IMR-90 (cell line): ENCODE measurements at places on chromosomes 6 and 20. TPM values are rescaled to one million over a fixed set of nuclear protein-coding genes. Genes with fewer than 3 reads are reported as not detected.

MEP1A gene
- not detected in 2 replicates for polyA plus RNA-seq

XKR7 gene
- not detected in 2 replicates for polyA plus RNA-seq

GRCh38 chr20:62887152-62887859 is 25.7 kb upstream of the TCFL5 start:
- peak; percentile 96 for DNase-seq

DNA sequence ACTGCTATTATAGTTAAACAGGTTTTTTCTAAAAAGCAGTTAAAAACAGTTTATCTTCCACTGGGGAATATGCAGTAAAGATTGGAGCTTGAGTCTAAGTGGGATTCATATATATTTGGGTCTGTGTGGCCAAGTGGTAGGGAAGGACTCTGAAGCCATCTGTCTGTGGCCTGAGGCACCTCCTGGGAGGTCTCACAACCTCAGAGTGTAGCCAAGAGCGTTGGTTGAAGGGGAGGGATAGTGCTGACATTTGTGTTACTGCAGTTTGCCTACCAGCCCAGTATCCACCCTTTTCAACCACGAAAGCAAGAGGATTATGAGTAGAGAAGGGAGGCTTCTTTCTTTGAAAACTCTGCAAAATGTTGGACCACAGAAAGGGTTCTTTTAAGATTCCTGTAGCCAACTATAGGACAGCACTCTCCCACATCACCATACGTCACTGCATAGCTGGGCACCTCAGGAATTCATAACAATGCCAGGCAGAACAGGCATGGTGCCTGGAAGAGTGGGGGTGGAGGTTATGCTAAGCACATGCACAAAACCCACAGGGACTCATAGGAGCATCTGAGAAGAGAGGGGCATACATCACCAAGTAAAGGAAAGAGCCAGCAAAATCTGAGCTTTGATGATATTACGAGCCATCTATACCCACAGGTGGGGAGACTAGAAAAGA is 90.5 kb upstream of the HEY2 start:
- DNase-seq: no peak

DNA sequence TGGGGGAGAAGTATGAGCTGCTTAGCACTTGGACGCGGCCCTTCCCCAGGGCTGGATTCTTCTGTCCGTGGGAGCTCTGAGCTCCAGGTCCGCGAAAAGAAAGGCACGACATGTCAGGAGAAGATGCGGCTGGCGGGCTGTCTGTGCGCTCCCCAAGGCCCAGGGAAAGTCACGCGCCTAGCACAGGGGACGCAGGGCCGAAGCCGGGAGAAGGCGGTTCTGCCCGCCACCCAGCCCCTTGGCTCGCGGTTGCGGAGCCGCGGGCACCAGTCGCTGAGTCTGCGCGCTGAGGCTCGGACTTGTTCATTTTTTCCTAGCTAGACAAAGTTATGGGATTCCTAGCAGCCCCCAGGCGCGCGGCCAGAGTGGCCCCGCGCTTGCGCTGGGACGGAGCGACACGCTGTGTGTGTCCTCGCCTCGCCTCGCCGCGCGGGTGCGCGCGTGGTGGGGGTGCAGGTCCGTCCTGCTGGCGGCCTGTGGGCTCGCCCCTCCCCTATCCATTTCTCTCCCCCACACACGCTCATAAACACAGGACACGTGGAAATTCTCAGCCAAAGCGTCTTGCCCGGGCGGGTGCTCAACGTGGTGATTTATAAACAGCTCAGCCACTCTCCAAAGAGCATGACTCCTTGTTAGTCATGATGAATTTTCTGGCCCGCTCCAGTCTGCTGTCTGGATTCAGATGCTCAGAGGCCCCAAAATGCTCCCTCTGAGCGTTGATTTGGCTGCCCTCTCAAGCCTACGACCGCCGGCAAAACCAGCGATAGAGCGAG is 1.9 kb upstream of the POU3F2 start:
- DNase-seq: peak; percentile 74
